ENCODE measurements at places on chromosomes 7 and 10. TPM values are rescaled to one million over a fixed set of nuclear protein-coding genes. Genes with fewer than 3 reads are reported as not detected.

Gene FAM221A
- total RNA-seq = 1.6 TPM

Gene ALOX5
- 0.13 TPM for total RNA-seq

Gene HOXA1
- total RNA-seq = 3.6 TPM

Gene FAM24B
- 16.3 TPM for total RNA-seq

Gene FAM107B
- total RNA-seq = 213 TPM

Gene RAB19
- not detected for total RNA-seq

Gene INHBA
- total RNA-seq = 0.78 TPM

Gene HOXA9
- total RNA-seq = 0.44 TPM

Gene COL28A1
- 0.91 TPM for total RNA-seq

Gene JAZF1
- 4.6 TPM for total RNA-seq

Gene SORBS1
- total RNA-seq = 0.48 TPM

Gene OLAH
- not detected for total RNA-seq

Gene KRIT1
- total RNA-seq = 26.0 TPM

Gene PNLIPRP3
- total RNA-seq = not detected

Gene CTTNBP2
- total RNA-seq = 0.41 TPM

Gene HTR7
- total RNA-seq = 0.15 TPM

Gene WEE2
- total RNA-seq = not detected

Gene OPN1SW
- total RNA-seq = not detected

Gene MSMB
- not detected for total RNA-seq

Gene SLC29A4
- 11.3 TPM for total RNA-seq

Gene CNPY1
- total RNA-seq = not detected

Gene EPHA1
- not detected for total RNA-seq

Gene CYP2E1
- 0.19 TPM for total RNA-seq

Gene TFPI2
- 271 TPM for total RNA-seq

Gene LRRTM3
- total RNA-seq = not detected

Gene ESYT2
- total RNA-seq = 66.7 TPM

Gene PILRA
- total RNA-seq = 3.4 TPM

Gene ZNF107
- 2.3 TPM for total RNA-seq

Gene EIF4EBP2
- 13.6 TPM for total RNA-seq

Gene TRIM4
- 25.6 TPM for total RNA-seq

Gene KNDC1
- 3.2 TPM for total RNA-seq

Gene GALNT17
- total RNA-seq = not detected

Gene MKI67
- 80.7 TPM for total RNA-seq

Gene LIPM
- not detected for total RNA-seq

Measured in A549 treated with DMSO at 1 μM for 4 hours (cell line).